ENCODE measurements at places on chromosomes 6 and 20. TPM values are rescaled to one million over a fixed set of nuclear protein-coding genes. Genes with fewer than 3 reads are reported as not detected.

DNA sequence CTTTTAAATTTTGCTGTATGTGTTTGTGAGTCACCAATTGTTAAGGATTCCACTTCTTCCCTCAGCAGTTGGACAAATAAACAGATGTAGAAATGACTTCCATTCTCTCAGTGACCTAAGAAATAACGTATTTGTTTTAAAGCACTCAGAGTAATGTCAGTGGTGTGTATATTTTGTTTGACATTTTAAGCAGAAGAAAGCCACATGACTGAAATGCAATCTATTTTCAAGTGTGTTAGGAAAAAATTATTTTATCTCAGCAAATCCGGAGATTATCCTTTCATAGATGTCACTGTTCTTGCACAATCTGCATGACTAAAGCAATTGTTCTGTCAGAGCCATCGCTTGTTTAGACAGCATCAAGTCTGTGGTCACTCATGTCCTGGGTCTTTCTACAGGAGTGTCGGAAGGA lies 77.1 kb downstream of the JAG1 start:
- peak; percentile 75 for ATAC-seq

DNA sequence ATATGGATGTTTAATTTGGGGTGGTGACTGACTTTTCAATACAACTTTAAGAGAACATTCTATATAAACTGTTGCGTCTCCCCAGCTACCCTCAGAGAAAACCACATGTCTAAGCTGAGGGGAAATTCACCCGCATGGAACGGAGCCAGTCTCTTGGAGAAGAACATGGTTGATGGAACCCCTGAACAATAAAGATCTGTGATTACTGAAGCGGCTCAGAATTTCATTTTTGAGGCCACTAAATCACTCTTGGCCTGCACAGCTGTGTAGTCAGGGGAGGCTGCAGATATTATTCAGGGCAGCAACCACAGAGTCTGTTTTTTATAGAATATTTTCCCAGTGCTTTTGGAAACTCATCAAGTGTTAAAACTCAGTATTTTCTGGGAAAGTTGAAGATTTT lies 73.8 kb downstream of the EYA4 start:
- ATAC-seq: no peak

- no peak for ATAC-seq
Observed at GRCh38 chr6:220721-221475, 71.4 kb upstream of the DUSP22 start.

- no peak for ATAC-seq
Observed at GRCh38 chr6:135181333-135182070, 394 bp downstream of the MYB start.

DNA sequence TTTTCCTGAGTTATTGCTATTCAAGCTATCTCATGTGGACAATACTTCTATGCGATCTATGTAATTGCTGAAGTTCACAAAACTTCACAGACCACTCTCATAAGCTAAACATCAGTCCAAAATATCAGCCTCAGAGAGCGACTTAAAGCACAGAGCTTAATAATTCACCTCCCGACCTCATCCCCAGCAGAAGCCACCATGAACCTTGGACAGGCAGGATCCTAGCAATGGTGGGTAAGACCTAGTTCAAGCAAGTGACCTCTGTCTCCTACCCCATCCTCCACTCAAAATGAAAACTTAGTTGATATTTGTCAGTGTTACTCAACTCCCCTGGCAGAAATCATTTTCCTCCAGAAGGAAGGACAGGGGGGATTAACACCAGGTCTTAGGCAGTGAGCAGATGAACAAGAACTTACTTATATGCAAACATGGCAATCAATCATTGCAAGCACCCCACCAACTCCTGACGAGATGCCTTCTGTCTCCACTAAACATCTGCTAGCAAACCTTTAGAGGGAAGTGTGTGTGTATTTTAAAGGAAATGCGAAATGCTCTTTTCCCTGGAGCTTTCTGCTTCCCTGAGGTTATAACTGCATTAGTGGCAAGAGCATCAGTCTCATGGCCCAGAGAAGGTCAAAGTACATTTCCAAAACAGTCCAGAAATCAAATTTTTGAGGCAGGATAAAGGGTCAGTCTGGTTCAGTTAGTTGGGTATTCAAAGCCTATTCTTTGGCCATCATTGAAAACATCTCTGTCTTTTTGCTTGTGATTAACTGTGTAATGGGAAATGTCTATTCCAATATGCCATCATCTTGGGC lies 90.0 kb downstream of the SLC22A23 start:
- ATAC-seq: no peak

- ATAC-seq: no peak
Observed at GRCh38 chr20:41747226-41747625, 129.0 kb upstream of the CHD6 start.

- peak; percentile 65 for ATAC-seq
Observed at GRCh38 chr20:9068233-9068801, 570 bp upstream of the PLCB4 start.

- ATAC-seq: no peak
Observed at GRCh38 chr6:12200015-12200564, 90.1 kb upstream of the EDN1 start.

GRCh38 chr6:156752666-156753301 lies 24.4 kb upstream of the ARID1B start:
- no peak for ATAC-seq

DNA sequence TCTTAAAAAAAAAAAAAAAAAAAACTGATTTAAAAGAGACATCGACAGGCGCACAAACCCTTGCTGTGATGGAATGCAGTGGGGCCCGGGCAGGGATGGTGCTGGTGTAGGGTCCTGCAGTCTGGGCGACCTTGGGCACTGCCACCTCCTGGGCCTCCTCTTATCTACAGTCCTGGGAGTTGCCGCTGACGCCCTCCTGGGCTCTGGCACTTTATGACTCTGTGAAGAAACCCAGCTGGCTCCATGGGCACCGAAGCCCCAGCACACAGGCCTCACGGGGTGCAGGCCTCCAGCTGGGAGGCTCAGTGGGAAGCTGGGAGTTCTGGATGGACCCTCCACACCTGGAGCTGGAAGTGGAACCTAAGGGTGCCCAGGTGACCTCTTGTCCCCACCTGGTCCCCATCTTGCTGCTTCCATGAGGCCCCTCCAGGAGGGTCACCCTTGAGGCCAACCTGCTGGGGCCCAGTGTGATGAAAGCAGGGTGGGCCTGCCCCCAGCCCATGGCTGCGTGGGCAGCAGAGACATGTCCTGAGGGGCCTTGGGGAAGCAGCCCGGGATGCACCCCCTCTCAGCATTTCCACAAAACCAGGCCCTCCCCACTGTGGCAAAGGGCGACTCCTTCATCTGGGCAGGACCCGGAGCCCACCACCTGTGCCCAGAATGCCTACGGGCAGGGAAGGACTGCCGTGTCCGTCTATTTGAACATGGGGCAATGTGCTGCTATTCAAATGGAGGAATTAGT lies 104.9 kb downstream of the ASXL1 start:
- no peak for ATAC-seq

DNA sequence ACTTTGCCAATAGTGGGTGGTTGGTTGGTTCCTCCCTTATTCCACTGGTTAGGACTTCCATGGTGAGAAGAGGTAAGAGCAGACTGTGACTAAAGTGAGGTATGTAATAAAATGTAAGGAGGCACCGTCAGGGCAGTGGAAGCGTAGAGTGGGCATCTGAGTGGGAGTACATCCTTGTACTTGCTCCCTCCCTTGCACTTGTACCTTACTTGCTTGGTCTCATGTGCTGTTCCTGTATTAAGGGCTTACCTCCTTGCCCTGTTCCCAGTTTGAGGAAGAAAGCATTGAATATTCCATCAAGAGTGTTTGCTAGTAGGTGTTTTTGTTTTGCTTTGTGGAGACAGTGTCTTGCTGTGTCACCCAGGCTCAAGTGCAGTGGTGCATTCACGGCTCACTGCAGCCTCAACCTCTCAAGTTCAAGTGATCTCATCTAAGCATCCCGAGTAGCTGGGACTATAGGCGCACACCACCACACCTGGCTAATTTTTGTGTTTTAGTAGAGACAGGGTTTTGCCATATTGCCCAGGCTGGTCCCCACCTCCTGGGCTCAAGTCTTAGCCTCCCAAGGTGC lies 25.5 kb downstream of the AMD1 start:
- ATAC-seq: no peak

DNA sequence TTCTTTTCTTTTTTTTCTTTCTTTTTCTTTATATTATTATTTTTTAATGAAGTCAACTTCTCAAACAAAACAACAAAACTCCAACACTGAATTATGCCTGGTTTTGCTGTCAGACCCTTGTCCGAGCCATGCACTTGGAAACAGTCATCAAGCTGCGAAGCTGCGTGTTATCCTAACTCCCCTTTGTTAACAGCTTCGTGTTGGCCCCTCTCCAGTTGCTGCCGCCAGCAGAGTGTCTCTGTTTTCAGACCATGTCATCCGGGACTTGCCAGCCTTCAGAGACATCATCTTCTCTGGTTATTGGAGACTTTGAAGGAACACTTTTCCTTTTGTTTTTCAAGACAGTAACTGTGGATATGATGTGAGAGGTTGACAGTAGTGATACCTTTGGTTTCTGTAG lies 83.1 kb downstream of the TRMT11 start:
- no peak for ATAC-seq

DNA sequence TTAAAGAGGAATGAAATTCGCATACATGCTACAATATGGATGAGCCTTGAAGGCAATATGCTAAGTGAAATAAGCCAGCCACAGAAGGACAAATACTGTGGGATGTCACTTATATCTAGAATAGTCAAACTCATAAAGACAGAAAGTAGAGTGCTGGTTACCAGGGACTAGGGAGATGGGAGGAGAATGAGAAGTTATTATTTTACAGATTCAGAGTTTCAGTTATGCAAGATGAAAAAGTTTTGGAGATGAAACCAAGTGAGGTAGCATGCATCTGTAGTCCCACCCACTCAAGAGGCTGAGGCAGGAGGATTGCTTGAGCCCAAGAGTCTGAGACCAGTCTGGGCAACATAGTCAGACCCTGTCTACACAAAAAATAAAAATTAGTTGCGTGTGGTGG lies 82.5 kb upstream of the ARID1B start:
- no peak for ATAC-seq

CDH26 gene
- 0.39 TPM for total RNA-seq

KHDC1L gene
- not detected for total RNA-seq

TP53TG5 gene
- not detected for total RNA-seq

CARMIL1 gene
- 17.2 TPM for total RNA-seq

HDGFL1 gene
- not detected for total RNA-seq

GMPR gene
- total RNA-seq: 71.5 TPM

TRIM40 gene
- not detected for total RNA-seq

GPR6 gene
- not detected for total RNA-seq
